ENCODE measurements at places on chromosomes 7 and 10.

GRCh38 chr7:69334701-69335100, 263.6 kb upstream of the AUTS2 start:
- DNase-seq = no peak

DNA sequence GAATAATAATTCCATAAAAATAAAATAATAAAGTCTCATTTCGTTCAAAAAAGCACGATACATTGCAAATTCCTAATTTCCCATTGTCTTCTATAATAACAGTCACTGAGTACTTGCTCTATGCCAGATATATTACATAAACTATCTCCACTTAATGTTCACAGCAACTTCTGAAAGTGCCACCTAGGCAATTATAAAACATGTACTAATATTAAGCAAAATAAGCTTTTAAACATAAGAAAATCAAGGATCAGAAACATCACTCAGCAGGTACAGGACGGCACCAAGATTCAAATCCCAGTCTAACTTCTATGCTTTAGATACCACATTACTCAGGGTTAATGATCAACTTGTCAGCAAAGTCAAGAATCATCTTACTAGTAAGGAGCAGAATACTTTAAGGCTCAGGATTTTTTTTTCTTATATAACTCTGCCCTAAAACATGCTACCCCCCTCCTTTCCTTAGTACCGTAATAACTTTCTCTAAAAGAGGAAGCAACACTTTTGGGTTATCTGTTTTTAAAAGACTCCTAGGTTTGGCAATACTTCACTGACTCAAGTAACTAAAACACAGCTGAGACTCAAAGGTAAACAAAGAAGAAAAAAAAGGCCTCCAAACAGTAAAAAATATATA, 51.3 kb downstream of the USP6NL start:
- DNase-seq = no peak

DNA sequence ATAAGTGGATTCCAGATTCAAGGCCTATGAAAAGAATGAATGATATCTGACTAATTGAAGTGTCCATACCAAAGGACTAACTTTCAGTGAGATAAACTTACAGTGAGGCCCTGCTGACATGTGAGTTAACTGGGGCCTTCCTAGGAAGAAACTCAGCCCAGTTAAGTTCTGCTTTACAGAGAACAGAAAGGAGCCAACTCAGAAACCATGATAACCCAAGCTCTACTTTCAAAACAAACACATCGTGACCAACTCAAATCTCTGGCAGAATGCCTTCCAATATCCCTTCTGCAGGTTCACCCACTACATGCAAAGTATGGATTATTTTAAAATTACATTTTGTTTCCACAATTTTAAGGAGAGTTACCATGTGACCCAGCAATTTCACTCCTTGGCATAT, 75.8 kb upstream of the MRLN start:
- DNase-seq = no peak

DNA sequence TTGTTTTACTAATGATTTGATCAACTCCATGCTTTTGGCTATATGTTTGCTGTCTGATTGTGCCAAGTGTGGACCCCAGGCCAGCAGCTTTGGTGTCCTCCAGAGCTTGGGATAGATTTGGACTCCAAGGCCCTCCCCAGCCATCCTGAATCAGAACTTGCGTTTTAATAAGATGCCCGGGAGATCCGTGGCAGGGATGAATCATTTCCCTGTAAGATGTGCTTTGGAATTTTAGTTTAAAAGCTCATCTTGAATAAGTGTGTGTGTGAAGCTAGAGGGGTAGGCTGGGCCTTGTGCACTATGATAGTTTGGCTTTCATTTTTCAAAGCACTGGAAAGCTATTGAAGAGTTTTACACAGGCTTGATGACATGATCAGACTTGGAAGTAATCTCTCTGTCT, 66.2 kb upstream of the SDK1 start:
- no peak for DNase-seq

DNA sequence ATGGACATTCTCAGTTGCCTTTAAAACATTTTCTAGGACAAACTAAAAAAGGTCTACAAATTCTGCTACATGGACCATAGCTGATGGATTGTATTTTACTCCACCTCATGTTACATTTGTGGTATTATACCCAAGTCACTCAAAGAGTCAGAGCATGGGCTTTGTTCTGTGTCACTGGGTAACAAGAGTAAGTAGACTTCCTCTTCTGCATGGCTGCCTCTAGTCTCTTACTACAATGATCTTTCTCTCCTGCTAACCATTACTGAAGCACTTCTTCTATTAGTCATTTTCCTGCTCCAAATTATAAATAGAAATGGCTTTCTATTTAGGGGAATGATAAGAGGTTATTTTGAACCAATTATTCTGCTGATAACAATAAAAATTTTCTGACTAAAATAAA, 727.4 kb upstream of the NRP1 start:
- no peak for DNase-seq

DNA sequence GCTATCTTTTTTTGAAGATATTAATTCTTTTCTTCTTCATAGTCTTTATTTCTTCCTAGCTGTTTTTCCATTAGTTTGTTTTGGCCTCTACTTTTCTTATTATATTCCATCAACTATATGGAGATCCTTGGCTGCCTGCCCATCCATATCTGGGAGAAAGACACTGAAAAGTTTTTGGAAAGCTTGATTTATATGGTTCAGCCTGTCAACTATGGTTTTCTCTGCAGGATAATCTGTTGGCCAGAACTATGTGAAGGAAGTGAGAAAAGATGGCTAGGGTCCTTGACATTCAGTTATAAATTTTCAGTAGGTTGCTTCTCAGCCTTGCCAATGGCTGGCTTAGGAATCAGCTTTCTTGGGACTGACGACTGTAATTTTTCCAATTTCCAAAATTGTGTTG, 10.0 kb upstream of the CDK14 start:
- DNase-seq = no peak

GRCh38 chr10:91360461-91360860, 49.7 kb upstream of the HECTD2 start:
- no peak for DNase-seq
